Caki2 (cell line): ENCODE measurements at places on chromosomes 7 and 10. TPM values are rescaled to one million over a fixed set of nuclear protein-coding genes. Genes with fewer than 3 reads are reported as not detected.

DNA sequence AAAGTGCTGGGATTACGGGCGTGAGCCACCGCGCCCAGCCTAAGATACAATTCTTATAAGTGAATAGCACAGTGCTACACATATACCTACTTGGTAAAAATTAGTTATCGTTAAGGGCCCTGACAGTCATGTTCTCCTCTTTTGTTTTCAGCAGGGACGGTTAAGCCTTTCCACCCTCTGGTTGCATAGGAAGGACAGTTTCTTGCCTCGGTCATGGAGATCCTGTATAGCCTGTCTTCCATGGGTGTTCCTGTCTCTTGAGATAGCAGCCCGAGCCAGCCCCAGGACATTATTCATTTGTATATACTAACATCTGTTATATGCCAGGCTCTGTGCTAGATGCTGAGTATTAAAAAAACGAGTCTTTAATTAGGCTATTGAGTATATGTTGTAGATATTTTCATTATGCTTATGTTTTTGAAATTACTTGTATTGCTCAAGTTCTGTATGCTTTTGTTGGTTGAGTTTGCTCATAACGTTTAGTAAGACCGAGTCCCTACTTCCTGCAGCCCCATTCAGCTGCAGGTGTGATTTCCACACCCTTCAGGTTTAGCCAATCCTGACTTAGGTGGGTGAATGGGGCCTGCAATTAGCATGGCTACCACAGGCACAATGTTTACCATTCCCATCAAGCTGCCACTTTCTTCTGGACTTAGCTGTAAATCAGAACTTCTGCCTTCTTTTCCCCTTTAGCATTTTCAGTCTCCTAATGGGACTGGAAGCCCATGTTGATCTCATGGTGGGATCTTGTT lies 24.8 kb downstream of the CCSER2 start:
- DNase-seq, result no peak

GRCh38 chr10:107022600-107023354 lies 141.7 kb downstream of the SORCS1 start:
- no peak for DNase-seq

DNA sequence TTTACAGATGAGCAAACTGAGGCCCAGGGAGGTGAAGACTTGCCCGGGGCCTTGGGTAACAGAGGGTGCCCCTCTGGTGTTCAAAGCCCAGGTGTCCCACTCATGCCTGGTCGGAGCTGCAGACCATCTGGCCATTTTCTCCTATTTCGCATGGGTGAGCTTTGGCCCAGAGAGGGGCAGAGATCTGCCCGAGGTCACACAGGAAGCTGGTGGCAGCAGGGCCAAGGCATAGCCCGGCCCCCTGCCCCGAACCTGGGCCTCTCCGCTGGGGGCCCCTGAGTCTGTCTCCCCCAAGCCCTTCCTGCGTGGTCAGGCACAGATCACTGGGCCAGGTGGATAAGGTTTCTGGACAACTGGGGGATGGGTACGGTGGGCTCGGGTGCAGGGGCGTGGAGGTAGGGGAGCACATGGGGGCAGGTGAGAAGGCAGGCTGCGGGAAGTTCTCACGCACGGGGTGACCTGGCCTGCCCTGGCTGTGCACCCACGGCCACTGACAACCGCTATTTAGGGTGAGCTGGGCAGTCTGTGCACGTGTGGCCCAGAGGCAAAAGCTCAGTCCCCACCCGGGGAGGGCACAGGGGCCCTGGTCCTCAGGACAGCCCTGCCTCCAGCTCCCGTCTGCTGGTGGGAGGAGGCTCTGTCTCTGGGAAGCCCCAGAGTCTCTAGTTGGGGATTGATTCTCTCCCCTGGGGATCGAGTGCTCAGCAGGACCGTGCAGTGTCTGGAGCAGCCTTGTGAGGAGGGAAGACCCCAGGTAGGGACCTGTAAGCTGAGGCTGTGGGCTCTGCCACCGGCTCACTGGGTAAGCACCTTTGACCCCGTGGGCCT lies 68.6 kb downstream of the UNCX start:
- DNase-seq, result no peak

- DNase-seq, result no peak
Observed at GRCh38 chr10:17181110-17181509, 20.4 kb downstream of the TRDMT1 start.

- no peak for DNase-seq
Observed at GRCh38 chr7:116951366-116952292, 1.7 kb upstream of the ST7 start.

DNA sequence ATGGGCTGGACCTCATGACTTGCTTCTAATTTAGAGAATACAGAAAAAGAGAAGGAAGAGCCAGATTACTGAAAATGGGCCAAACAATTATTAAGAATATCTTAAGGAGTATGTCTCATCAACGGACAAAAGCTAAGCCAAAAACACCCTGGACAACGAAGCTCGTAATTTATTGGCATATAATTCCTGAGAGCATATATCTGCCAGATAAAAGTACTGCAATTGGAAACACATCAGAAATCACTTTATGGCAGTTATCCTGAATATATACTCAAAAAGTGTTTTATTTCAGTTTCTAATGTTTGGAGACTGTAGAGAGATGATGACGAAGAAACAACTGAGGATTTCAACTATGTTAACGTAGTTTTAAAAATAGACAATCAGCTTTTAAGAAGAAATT lies 211.8 kb downstream of the CSTF2T start:
- DNase-seq, result no peak

DNA sequence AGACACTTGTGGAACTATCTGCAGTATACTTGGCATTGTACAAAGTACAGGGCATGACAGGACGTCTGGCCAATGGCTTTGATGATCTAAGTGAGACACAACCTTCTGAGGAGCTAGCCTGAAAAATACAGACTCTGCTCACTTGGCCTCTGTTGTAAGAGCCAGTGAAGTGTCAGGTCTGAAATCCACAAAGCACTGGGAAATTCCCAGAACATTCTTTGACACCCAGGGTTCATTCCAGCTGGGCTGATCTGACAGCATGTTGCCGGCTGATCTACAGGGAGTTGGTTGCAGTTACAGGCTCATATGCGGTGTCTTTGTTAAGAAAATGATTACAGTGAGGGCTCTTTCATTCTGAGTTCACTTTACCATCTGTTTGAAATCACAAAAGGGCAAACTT lies 354.6 kb downstream of the PHF14 start:
- no peak for DNase-seq

GRCh38 chr7:497946-498655 lies 21.5 kb downstream of the PDGFA start:
- DNase-seq, result no peak

GRCh38 chr10:14823966-14824365 lies 13.9 kb downstream of the CDNF start:
- no peak for DNase-seq

GRCh38 chr7:147060070-147060469 lies 943.5 kb downstream of the CNTNAP2 start:
- no peak for DNase-seq

DNA sequence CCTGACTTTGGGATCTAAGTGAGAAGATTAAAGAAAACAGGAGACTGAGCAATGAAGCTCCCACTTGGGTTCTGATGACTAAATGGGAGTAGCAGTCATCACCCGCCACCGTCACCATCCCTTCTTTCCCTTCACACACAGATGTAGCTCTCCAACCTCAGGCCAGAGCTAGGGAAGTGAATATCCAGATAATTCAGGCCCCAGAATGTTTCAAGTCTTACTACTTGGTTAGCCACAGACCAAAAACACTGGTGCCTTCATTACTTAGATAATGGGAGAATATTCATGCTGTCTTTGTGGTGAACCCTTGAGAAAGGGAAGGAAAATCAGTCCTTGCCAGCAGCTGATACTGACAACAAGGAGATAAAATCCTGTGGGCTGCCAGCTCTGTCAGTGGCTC lies 100.7 kb downstream of the OSBPL3 start:
- no peak for DNase-seq

GRCh38 chr10:132556994-132557441 lies 19.4 kb downstream of the INPP5A start:
- DNase-seq, result no peak

GRCh38 chr7:127683776-127684681 lies 32.0 kb downstream of the SND1 start:
- no peak for DNase-seq

GRCh38 chr7:105014693-105015389 lies 836 bp downstream of the KMT2E start:
- peak; percentile 57 for DNase-seq

The ATG9B gene
- 0.68 TPM in 1 of 2 replicates, not detected in the other for total RNA-seq

The LIPJ gene
- total RNA-seq, result not detected in 2 replicates

The TMEM130 gene
- total RNA-seq, result 27.3 TPM in 2 replicates

The CRYGN gene
- total RNA-seq, result not detected in 2 replicates

The C10orf53 gene
- not detected in 2 replicates for total RNA-seq

The GPER1 gene
- 2.5 and 7.7 TPM in 2 replicates for total RNA-seq
